ENCODE measurements at places on chromosomes 7 and 10.

DNA sequence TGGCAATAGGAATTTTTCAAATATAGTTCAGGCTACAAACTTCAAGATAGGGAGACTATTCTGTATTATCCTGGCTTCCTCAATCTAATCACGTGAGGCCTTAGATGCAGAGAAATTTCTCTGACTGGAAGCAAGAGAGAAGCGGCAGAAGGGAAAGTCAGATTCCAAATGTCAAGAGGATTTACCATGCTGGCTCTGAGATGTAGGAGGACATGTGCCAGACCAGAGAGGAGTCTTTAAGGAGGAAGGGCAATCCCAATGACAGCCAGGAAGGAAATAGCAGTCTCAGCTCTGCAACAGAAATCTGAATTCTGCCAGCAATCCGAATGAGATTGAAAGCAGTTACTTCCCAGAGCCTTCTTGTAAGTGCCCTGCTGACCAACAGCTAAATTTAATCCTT is 57.4 kb downstream of the NUTM2E start:
- DNase-seq: no peak

- DNase-seq: no peak
Measured at GRCh38 chr7:48101968-48102367, 12.9 kb downstream of the UPP1 start.

DNA sequence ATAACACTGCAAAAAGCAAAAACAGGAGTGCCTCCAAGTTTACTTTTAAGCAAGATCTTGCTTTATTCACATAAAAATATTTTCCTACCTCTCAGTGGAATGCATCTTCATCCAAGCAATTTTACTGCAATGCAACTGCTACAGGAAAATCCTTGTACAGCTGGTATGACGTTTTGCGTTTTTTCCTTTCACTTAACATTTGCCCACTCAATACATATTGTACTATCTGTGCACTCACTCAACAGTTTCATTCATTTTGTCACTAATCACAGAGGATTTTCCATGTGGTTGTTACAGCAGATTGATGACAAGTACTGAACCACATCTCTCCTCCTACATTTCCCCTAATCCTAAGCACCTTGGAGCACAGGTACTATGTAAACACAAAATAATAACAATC is 222.0 kb upstream of the IMMP2L start:
- no peak for DNase-seq

GRCh38 chr7:150973571-150974451 is 4.3 kb downstream of the KCNH2 start:
- DNase-seq: no peak

- no peak for DNase-seq
Measured at GRCh38 chr7:50921114-50921813, 138.6 kb upstream of the GRB10 start.

GRCh38 chr10:114550756-114551635 is 107.1 kb downstream of the ABLIM1 start:
- DNase-seq: no peak

DNA sequence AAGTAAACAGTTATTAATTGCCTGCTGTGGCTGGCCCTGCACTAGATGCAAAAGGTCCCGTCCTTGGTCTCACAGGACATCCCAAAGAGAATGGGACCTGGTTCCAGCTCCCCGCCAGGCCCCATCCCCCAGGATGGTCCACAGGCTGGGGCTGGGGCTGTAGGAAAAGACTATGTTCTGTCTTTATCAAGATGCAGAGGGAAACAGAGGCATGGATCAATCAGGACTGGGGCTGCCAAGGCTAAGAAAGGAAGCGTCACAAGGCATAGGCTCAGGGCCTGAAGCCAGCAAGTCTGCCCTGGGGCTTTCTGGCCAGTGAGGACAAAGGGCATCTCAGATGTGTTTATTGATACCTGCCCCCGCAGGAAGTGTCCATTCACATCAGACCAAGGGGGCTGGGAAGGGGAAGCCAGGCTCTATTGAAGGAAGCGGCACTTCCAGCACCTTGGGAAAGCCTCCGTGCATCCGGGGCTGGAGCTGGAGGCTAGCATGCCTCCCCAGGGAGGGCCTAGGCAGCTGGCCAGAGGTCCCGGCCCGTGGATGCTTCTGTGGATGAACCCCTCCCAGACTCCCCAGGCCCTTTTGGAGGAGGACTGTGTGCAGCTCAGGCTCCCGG is 5.8 kb downstream of the VSIR start:
- DNase-seq: no peak

DNA sequence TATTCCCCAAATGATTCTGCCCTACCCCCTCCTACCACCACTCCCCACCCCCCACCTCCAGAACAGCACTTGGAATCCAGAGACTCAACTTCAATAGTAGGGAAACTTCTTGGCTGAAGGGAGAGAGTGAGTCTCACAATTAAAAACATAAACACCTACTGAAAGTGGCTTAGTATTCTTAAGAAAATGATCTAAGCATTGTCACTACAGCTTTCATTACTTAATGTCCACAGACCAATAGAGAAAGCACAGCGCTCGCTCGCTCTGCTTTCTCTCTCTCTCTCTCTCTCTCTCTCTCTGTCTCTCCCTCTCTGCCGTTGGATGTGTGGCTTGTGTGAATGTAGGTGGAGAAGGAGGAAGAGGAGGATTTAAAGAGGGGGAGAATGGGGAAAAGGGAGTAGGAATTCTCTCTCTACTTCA is 1.5 kb upstream of the SEMA3A start:
- DNase-seq: no peak

DNA sequence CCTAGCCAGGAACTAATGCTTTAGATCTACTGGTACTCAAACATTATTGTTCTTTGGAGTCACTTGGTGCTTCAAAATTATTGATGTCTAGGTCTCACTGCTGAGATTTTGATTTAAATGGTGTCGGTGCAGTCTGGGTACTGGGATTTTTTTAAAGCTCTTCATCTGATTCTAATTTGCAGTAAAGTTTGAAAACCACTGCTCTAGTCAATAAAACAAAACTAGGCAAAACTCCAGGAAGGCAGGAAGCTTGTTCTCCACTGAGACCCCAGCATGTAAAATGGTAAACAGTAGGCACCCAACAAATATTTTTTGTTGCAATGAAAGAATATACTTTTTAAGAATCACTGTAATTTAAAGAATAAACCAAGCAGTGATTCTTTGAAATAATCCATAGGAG is 49.7 kb downstream of the ADD3 start:
- no peak for DNase-seq

- DNase-seq: no peak
Measured at GRCh38 chr10:128971374-128972035, 495.5 kb upstream of the MGMT start.

DNA sequence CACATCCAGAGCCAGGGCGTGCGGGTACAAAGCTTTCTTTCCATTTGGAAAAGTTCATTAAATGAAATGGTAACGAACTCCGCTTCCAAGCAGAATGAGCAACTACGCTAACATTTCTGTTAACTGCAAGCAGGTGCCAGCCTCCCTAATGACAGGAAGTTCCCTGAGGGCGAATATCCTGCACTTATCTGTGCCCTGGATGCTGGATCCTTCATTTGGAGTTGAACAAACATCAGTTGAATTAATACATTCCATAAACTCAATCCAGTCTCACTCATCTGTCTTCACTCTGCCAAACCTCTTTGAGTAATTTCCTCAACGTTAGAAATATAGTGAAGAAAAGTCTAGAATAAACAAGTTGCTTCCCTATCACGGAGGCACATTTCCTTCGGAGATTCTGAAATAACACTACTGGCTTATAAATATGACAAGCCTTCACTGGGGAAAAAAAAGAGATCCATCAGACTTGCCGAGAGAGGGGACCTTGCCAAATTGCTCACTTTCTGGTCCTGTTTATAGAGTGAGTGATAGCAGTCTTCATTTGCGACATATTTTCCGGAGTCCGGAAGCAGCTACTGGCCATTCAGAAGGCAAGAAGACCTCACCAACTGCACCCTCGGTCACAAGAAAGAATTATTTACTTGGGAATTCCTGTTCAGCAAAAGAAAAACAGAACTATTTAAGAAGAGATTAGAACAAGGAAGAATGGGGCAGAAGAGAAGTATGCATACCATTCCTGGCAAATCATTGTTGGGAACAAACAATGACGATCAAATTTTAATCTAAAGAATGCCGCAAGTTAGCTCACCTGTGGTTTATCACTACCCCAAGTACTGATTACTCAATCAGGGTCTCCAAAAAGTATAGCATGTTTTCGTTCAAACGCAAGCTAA is 196.4 kb downstream of the FAM107B start:
- no peak for DNase-seq

GRCh38 chr10:24041034-24041433 is 167.9 kb upstream of the KIAA1217 start:
- DNase-seq: no peak

- no peak for DNase-seq
Measured at GRCh38 chr7:152145853-152146466, 120.5 kb downstream of the GALNT11 start.

DNA sequence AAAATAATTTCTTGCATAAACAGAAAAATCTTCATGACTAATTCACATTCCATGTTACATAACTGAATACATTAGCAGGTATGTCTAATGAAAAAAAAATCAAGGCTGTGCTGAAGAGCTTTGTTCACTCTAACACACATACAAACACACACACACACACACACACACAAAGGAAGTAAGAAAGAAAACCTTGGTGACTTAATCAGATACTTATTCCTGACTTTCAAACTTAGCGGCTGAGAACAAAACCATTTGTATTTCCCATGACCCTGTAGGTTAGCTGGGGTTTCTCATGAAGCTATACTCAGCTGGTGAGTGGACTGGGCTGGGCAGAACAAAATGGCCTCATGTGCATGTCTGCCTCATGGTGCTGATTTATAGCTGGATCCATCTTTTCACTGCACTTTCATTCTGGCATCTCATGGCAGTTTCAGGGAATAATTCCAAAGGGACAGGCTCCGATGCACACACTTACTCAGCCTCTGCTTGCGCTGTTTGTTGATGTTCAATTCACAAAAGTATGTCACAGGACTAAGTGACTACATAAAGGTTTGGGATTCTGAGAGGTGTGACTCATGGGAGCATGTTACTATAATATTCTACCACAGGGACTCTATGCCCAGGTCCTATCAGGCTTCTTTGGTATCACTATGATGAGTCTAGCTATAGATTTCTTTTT is 161.2 kb downstream of the PCLO start:
- no peak for DNase-seq

GRCh38 chr10:125123476-125124114 is 36.8 kb downstream of the CTBP2 start:
- no peak for DNase-seq

DNA sequence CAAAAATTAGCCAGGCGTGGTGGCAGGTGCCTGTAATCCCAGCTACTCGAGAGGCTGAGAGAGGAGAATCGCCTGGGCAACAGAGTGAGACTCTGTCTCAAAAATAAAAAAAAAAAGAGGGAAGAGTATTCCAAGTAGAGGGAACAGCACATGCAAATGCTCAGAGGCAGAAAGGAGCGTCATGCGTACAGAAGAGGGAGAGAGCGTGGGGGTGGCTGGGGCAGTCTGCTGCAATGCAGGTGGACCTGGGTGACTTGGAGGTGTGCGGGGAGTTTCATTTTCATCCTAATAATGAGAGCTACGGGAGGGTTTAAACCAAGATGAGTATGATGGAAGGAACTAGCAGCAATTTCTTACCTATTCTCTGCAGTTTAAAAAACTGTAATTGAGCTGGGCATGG is 28.8 kb downstream of the CLIP2 start:
- DNase-seq: no peak
